ENCODE measurements at places on chromosomes 11 and 22.

DNA sequence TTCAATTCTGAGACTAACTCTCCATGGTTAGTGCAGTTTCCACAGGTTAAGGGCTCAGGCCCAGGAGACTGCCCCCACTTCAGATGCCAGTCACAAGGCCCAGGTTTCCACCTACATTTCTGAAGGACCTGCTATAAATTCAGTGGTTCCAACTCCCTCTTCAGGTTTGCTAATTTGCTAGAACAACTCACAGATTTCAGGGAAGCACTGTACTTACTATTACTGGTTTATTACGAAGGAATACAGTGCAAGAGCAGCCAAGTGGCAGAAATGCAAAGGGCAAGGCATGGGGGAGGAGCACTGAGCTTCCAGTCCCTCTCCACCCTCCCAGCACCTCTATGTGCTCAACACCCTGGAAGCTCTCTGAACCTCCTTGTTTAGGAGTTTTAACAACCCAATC is 39.3 kb upstream of the SPON1 start:
- no peak for DNase-seq

DNA sequence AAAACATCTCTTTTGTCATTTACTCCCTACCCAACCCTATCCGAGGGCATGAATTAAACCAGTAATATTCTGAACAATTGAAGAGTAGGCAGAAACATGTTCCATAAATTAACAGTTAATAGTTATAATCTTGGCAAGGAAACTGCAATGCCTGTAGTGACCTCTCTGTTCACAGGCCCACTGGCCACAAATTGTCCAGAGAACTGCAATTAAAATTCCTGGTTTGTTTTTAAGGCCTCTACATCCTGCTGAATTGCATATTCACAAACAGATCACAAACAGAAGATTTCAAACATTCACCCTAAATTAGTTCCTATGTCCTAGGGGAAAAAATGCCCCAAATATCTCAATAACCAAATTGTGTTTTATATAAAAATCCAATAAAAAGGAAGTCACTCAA is 143.2 kb upstream of the TRPC6 start:
- DNase-seq, result no peak

GRCh38 chr11:95327273-95327948 is 96.4 kb upstream of the SESN3 start:
- DNase-seq, result no peak

DNA sequence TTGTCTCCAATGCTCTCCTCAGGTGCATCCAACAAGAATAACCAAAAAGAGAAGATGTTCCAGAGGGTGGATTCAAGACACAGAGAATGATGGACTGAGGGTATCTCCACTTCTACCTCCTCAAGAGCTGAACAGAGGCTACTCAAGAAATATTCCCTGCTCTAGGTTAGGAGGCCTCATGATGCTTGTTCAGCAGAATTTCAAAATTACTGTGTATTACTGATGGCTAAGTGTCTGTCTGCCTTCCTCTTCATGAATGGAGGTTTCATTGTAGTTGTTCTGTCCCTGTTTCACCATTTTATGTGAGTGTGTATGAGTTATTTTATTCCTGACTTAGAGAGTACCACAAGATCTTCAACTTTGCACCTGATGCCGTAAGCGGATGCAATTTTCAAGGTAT is 76.8 kb downstream of the JRKL start:
- DNase-seq, result no peak

GRCh38 chr22:32208681-32209080 is 3.8 kb upstream of the RFPL2 start:
- DNase-seq, result no peak

GRCh38 chr11:33667819-33668467 is 32.7 kb downstream of the C11orf91 start:
- DNase-seq, result no peak

DNA sequence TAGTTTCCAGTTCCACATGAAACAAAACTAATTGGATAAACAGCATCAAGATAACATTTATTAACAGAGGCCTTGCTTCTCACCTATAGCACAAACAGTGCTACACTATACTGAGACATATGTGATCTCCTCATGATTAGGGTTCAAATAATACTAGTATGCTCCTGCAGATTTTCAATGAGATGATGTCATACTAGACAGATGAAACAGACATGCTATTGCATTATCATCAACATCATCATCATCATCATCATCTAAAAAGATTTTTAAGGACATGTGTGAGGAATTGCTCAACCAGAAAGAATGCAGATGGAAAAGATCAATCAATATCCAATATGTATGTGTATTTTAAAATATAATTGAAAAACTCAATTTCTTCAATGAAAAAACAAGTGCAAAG is 932.3 kb downstream of the METTL15 start:
- DNase-seq, result no peak

- DNase-seq, result no peak
Observed at GRCh38 chr11:94305146-94305545, 766 bp downstream of the IZUMO1R start.

GRCh38 chr11:36689442-36689841 is 91.4 kb upstream of the RAG2 start:
- no peak for DNase-seq

DNA sequence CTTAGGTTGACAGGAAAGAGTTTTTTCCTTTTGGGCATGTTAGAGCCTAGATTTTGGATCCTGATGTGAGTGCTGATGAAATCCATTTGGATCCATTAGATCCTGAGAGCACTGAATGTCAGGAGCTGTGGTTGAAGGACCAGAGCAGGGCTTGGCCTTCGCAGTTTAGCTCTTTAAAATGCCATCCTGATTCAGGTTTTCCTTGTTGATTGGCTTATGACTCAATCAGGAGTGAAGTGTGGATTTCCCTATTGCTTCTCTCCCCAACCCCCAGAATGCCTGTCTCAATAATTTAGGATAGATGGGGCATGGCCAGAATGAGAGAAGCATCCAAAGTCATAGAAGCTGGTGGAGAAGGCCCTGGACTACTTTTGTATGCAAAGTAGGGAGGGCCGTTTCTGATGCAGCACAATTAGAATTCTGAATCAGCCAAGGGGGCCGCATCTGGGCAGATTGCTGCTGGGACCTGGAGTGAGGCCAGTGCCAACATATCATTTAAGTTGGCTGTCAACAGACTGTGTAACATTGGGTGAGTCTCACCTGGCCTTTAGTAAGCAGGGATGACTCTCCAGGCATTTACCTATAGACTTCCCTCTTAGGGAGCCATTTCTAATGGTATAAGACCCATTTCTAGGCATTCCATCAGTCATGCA is 80.5 kb downstream of the TEAD1 start:
- DNase-seq, result no peak

DNA sequence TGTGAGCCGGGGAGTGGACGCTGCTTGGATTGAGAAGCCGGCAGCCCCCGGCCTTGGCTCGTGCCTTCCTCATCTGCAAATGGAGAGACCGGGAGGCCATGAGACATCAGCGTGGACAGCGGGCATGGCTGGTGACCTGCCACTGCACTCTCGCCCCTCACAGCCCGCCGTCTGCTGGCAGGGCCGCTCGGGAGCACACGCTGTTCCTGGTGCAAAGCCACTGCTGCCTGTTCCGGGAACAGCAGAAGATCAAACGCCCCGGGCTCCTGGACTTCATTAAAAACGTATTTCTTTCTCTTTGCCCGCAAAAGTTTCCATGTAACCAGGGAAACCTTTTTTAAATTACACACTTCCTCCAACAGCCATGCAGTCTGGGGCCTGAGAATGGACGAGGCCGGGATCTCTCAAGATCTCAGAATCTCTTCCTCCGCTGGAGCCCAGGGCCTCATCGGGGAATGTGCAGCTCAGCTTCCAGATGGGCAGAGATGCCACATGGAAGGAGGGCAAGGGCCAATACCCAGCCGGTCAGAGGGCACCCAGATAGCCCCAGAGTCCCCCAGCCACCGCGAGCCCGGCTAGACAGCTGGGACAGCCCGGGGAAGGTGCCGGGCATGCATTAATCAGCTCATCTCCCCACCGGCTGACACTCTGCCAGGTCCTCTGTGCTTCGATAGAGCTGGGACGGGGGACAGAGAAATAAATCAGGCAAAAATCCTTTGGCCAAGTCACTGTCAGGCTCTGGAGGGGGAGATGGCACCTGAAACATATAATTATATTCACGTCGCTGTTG is 62.8 kb upstream of the PRR5 start:
- DNase-seq, result no peak

- no peak for DNase-seq
Observed at GRCh38 chr11:59225017-59225416, 12.3 kb upstream of the MPEG1 start.

GRCh38 chr22:17476838-17477237 is 86.5 kb upstream of the SLC25A18 start:
- DNase-seq, result no peak

GRCh38 chr11:130415731-130416529 is 12.5 kb downstream of the ADAMTS8 start:
- no peak for DNase-seq

- DNase-seq, result no peak
Observed at GRCh38 chr11:6249770-6250555, 9.7 kb upstream of the CCKBR start.

DNA sequence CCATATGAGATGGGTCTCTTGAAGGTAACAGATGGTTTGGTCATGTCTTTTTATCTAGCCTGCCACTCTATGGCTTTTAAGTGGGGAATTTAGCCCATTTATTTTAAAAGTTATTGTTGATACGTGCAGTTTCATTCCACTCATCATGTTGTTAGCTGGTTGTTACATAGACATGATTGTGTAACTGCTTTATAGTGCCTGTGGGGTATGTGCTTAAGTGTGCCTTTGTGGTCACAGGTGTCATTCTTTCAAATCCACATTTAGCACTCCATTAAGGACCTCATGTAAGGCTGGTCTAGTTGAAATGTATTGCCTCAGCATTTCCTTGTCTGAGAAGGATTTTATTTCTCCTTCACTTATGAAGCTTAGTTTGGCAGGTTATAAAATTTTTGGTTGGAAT is 263.8 kb upstream of the LUZP2 start:
- no peak for DNase-seq

GRCh38 chr22:39820256-39820655 is 73.3 kb downstream of the ENTHD1 start:
- no peak for DNase-seq

DNA sequence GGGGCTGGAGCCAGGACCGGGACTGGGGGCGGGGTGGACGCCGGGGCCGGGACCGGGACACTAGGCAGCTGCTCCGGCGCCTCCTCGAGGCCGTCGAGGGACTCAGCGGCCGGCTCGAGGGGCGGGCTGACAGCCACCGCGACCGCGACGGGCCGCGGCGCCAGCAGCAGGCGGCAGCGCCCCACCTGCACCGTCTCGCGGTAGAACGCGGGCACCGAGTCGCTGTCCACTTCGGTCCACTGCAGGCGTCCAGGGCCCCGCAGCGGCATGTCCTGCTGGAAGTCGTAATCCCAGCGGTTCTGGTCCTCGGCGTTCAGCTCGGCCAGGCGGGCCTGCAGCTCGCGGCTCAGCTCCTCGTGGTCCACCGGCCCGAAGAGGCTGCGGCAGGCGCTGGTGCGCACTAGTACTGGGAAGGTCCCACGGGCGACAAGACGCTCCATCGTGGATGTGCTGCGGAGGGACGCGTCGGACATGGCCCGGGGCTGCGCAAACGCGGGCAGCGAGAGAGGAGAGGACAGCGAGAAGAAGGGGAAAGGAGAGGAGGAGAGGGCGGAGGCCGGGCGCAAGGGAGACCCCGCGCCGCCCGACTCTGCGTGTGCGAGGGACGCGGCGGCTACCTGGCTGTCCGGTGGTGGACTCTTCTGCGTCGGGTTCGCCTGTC is 428 bp downstream of the CDKN1C start:
- DNase-seq, result no peak

DNA sequence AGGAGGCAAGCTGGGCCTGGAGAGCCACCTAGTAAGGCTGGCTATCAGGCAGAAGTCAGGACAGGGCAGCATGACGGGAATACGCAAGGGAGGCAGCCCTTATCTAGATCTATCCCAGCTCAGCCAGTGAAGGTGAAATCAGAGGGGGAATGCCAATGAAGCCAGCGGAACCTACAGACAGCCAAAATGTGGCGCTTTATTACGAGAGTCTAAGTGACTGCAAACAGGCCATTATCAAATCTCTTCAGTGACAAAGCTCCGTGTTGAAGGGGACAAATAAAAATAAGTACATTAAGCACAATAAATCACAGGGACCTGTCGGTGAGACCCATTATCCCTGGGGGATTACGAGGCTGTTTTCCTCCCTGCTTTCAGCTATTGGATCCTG is 22.8 kb downstream of the LARGE1 start:
- DNase-seq, result no peak

DNA sequence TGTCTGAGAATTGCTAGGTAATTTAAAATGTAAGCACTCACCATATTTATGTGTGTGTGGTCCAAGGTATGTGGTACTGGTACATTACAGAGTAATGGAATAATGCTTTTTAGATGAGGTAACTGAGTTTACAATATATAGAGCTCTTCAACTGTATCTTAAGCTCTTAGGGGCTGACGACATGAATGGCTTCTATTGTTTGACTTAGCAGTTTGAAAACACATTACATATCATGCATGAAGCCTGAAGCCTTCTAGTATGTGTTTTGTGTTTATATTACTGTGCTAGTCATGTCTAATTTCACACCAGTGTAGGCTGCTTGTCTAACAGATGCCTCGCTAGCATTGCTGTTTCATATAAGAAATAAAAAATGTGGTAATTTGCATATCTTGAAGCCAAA is 37.2 kb downstream of the GAS2 start:
- DNase-seq, result no peak

GRCh38 chr22:22914726-22915669 is 27.4 kb downstream of the IGLL5 start:
- DNase-seq, result no peak

DNA sequence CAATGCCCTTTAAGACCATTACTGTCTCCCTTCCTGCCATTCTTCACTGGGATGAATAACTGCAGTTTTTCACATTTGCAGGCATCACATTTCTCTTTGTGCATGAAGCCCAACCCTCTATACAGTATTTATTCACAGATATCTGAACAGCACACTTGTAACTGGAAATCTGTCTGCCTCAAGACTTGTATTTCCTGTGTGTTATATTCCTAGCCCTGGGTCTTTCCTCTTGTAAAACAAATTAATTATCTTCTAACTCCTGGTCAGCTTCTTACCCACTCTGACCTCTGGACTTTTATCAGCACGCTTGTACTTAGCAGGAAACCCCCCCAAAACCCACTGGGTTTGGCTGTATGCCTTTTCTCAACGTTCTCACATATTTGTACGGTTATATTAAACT is 2.0 kb downstream of the CSRP3 start:
- DNase-seq, result no peak
